ENCODE measurements at places on chromosomes 1 and 21.

GRCh38 chr1:226677027-226678020, 61.8 kb downstream of the ITPKB start:
- peak; percentile 70 for DNase-seq

GRCh38 chr1:6198646-6199297, 623 bp downstream of the RPL22 start:
- no peak for DNase-seq

DNA sequence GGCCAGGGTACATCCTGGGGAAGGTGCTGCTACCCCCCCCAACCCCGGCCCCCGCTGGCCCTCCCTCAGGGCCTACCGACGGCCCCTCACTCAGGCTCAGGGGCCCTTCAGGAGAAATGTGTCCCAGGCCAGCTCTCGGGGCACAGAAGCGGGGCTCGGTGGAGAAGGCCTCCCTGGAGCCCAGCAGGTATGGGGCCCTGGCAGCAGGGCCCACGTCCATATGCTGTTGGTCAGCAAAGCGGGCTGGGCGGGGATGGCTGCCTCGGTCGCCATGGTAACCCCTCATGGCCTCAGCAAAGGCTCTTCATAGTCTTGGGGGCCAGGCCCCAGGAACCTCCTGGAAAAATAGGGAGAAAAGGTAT, 24.4 kb downstream of the DLGAP3 start:
- DNase-seq, result no peak

DNA sequence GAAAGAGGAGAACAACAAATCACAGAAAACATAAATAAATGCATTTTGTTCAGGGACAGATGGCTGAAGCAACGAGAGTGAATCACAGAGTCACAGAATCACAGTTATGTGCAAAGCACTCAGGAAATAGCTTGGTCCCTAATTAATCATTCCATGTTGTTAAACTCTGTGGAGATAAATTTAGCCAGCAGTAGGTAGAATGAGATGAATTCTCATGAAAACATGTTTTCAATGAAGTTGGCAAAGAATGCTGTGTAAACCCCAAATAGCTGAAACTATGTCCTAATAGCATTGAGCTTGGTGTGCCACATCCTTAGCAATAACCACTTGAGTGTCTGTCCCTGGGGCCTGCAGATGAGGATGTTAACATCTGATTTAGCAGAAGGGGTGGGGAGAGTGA, 20.4 kb downstream of the LEPR start:
- DNase-seq, result no peak

DNA sequence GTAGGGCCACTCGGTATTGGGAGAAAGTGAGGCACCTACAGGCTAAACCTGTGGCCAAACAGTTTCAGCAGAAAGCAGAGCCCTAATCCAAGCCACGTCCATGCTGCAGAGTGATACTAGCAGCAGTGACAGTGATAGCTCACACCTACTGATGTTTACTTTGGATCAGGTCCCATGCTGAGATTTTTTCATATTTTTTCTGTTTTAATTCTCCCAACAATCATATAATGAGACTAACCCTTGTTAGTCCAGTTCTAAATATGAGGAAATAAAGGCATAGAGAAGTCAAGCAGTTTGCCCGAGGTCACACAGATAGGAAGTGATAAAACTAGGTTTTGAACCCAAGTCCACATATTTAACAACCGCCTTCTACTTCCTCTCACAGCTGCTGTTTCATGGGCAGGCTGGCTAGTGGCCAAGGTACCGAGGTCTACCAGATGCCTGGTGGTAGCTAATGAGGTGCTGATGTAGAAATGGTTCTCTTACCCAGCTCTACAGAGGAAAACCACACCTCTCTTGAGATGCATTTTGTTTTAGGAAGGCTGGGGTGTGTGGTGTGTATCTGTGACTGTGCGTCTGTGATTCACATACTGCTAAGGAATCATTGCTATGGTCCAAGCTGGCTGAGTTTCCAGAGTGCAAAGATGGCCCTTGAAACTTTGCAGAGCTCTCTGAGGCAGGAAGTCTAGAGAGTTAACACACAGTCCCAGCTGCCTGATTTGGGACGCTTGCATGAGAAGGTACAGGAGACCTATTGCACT, 80.3 kb upstream of the ARTN start:
- DNase-seq, result no peak

- no peak for DNase-seq
Measured at GRCh38 chr1:44890007-44890406, 47.0 kb upstream of the PTCH2 start.

- no peak for DNase-seq
Measured at GRCh38 chr1:8004113-8004802, 21.9 kb downstream of the ERRFI1 start.

DNA sequence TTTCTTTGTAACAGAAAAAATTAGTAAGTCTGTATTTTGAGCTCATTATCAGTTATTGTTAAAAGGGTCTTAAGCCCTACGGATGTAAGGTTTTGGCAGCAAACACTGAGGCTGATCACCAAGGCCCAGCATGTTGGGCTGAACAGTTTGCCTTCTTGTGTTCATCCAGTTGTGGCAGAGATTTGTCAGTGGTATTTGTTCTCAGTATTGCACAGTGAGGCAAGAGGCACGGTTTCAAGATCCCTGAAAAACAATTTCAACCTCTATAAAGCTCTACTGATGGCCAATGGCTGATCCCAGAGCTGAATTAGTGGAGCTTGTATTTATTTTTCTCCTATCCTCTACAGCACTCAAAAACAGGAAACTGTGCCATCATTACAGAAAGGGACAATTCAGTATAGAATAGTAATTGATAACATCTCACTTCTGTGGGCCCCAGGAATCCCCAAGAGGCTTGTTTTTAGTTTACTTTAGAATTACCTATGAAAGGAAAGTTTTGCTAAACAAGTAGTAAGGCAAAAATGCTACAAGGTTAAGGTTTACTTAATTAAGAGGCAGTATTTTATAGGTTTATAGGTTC, 191.8 kb upstream of the RAB4A start:
- DNase-seq, result no peak

DNA sequence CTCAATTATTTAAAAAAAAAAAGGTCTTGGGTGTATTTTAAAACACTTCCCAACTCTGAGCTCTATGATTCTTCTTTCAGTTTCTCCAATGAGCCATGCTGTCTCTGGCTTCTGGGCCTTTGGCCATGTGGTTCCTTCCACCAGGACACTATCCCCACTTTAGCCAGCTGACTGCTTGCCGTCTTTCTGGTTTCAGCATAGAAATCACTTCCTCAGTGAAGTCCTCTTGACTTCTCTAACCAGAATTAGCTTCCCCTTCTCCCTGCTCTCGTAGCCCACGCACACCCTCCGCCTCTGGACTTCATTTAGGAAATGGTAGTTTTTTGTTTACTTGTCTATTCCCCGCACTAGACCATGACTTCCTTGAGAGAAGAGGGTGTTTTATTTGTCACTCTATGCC, 1.1 kb upstream of the DIO1 start:
- DNase-seq, result no peak

GRCh38 chr1:38923607-38924006, 18.0 kb downstream of the RHBDL2 start:
- no peak for DNase-seq

DNA sequence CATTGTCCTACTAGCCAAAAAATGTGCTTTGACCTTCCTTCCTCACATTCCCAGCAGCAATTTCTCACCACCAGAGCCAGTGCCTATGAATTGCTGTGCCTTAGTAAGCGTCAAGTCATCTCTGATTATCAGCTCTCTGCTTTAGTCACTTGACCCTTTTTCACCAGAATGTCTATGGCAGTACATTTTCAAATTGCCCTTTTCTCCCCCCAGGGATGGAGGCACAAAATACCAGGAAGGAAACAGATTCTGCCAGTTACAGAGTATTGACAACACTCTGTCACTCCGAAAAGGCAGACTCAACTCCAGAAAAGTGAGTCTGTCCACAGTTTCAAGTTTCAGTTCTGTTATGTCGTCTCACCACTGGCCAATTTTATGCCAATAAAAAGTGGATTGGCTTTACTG, 167.4 kb downstream of the TNFSF18 start:
- DNase-seq, result no peak

DNA sequence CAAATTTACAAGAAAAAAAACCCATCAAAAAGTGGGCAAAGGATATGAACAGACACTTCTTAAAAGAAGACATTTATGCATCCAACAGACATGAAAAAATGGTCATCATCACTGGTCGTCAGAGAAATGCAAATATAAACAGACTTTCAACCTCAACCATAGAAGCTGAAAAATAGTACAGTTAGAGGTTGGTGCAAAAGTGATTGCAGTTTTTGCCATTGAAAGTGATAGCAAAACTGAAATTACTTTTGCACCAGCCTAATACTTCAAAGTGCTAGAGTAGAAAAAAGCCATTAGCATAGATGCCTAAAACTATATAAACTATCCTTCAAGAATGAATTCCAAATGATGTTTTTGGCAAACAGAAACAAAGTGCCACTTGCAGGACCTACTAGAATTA, 365.8 kb upstream of the DPYD start:
- DNase-seq, result no peak

GRCh38 chr1:234504969-234505768, 26.2 kb upstream of the TARBP1 start:
- no peak for DNase-seq

DNA sequence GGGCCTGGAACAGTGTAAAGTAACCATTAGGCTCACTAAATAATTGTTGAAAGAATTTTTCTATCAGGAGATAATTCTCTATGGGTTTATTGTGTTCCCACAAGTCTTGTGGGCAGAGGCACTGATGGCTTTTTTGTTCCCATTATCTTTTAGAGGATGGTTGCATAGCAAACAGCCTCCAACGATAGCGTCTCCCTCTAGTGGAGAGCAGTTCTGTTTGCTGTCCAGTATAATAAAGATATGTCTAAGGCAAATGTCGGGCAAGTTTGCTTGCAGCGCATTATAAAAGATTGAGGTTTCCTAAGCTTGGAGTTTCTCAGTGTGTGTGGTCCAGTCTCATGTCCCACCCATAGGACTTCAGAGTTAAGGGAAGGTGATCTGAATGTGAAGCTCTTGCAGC, 1.3 kb upstream of the SLC6A17 start:
- no peak for DNase-seq

DNA sequence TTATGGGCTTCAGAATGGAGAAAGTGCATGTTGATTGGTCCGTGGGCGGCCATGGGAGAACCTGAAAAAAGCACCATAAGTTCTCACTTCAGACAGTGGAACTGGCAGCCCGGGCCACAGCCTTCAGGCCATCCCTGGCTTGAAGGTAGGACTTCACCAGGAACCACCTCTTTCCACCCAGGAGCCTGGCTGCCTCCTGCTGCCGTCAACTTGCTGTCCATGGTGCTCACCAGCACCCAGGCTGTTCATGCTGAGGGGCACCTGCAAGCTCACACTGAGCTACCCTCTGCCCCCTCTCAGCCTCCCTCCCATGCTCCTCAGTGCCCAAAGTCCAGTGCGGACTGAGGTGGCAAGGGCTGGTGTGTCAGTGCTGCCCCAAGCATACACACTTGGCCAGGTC, 12.9 kb upstream of the FNBP1L start:
- DNase-seq, result no peak

All from activated CD4-positive, alpha-beta T cell treated with anti-CD3 and anti-CD28 coated beads, Interleukin-2, amount 50 U/mL, for 24 hours (primary cell).